ENCODE measurements at places on chromosomes 12 and 14.

- DNase-seq: no peak
Observed at GRCh38 chr14:66601932-66602578, 94.1 kb downstream of the GPHN start.

DNA sequence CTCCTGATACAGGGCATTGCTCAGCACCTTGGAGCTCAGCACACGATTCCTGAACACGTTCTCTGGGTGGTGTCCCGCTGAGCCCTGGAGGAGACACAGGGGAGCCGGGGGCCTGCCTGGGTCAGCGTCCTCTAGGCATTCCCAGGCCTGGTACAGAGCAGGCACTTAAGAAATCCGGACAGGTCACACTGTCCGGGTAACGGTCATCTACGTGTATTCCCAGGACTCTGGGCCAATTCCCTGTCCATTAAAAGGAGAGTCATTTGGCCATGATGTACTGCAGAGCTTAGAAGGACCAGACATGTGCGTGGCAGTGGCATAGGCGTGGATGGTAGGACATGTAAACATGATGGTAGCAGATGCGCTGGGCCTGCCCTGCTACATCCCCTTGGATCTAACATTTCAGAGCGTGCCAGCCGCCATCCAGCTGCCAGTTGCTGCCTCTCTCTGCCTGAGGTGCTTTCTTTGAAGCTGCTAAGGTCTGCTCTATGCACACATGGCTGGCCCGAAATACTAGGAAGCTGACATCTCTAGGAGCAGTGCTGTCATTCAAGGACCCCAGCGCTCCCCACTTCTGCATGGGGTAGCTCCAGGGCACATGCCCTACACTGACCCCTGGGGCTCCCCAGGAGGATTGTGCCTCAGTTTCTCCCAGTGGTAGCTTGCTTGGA is 273.1 kb upstream of the RTL1 start:
- no peak for DNase-seq

GRCh38 chr12:122799641-122800243 is 25.4 kb downstream of the CCDC62 start:
- no peak for DNase-seq

DNA sequence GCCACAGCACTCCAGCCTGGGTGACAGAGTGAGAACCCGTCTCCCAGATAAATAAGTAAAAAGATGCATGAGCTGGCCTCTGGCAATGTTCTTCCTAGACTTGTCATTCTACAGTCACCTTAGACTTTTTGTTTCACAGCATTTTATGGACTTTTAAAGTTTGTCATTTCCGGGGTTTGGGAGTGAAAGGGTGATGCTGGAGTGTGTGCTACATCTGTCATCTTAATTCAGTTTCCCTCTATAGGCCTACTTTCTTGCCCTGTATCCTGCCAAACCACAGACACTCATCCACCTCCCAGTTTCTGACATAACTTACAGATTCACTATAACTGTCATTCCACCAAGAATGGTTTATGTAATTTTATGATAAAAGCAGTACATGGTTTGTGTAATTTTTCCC is 166.7 kb upstream of the PARP11 start:
- DNase-seq: no peak

DNA sequence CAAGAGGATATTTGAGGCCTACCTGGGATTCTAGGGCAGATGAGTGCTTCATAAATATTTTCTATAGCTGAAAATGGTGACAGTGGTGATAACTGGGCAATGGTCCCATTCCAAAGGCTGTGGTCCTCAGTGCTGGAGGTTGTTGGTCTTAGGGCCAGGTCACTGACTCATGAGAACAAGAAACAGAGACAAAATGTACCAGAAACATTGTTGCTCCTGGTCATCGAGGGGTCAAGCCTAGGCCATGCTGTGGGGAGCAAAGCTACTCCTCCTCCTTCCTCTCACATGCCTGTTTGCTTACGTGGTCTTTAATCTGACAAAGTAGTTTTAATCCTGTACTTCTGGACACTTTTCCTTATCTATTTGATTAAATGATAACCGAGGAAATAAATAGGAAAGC is 33.8 kb downstream of the ERG28 start:
- no peak for DNase-seq

DNA sequence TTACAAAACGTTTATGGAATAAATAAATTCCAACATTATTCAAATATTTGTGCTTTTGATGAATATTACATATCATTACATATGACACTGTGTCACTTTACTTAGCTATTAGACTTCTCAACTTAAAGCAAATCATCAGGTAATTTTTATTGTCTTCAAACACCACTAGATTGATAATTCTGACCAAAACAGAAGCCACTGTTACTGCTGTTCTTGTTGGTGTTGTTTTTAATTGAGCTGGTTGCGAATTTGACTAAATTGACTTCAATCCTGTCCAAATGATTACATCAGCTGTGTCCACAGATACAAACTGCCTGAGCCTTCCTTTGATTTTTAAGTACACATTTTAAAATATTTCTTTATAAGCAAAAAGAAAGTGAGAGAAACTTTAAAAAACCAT is 29.2 kb downstream of the PRKD1 start:
- DNase-seq: no peak

DNA sequence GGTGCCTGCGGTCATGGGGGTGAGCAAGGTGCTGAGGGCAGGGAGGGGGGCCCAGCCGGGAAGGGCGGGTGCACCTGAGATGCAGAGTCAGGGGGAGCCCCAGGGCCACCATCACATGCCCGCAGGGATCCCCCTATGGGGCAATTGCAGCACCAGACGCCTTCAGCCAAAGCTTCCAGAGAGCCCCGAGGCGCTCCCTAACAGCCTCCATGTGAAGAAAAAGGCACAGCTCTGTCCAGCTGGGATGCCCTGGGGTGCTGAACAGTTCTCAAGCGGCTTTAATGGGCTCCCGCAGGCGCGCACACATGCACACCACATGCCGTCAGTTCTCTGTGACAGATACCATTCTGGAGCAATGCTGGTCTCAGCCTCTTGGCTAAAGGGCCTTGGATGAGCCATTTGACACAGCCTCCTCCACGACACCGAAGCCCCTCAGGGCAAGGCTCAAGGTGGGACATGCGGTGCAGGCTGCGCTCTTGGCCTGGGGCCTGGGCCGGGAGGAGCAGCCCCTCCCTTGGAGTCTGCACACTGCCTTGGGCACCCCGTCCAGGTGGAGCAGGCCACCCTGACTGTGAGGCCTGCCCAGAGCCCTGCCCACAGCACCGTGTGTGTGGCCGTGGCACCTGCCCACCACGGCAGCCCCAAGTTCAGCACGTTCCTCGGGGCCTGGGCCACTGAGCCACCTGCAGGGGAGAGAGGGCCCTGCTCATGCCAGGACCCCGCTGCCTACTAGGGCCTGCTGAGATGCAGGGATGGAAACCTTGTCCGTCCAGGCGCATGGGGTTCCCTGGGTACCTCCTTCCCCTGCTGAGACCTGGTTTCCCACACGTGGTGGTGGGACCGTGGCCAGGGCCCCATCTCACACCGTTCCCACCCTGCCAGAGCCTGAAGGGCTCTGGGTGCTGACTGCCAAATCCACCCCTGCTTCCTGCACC is 7.7 kb downstream of the XRCC3 start:
- DNase-seq: no peak

GRCh38 chr12:114361545-114361944 is 44.4 kb downstream of the TBX5 start:
- DNase-seq: no peak

DNA sequence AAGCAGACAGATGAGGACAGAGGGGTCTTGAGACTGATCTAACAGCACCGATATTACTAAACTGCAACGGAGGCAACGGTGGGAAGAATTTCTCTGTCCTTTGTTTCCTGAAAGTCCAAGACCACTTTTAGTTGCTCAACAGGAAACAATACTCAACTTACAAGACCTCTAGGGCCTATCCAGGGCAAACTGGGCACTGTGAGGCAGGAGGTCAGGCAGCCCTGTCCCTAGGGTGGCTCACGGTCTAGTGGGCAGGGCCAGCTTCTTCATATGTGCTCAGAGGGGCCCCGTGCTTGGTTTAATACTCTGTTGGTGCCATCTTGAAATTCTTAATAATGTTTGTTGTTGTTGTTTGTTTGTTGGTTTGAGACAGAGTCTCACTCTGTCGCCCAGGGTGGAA is 14.2 kb downstream of the SSH1 start:
- no peak for DNase-seq

DNA sequence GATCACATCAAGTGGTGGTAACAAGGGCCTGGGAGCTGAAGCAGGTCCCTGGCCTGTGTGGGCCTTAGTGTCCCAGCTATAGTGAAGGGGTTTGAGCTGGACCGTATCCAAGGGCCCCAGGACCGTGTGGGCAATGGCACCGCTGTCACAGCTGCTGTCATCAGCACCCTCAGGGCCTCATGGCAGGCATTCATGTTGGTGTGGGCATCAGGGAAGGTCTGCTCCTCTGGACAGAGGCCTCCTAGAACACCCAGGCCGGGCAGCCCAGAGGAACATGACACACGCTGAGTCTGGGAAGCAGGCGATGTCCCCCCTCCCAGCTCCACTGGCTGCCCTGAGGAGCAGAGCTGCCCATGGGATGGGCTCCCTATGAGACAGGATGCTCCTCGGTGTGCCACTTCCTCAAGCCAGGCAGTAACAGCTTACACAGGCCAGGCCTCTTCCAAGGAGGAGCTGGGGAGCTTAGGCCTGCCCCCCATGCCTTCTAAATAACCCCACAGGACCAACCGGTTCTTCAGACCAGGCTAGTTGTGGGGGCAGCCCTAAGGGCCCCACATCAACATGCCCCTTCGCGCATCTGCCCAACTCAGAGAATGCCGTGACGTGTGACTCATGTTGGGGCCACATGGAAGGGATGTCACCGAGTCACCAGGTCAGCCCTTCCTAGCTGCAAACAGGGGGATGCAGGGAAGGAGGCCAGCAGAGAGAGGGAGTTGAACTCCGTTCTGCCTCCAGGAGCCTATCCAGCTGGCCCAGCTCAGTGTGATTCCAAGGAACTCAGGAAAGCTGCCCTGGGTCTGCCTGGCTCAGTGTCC is 80.4 kb downstream of the PITPNM2 start:
- DNase-seq: no peak

DNA sequence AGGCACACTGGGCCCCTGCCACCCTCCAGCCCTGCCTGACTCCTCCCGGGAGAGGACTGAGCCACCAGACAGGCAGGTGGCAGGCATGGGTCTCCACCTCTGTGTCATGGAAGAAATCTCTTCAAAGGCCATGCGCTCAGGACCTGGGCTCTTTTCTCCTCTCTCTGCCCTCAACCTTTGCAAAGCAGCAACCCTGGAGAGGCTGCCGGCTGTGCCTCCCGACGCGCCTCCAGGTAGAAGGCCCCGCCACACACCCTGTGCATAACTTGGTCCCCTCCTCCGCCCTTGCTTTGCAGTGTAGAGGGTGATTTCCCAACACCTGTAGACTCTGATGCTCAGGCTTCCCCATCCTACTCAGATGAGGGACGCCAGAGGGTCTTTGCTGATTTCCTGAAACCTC is 28.2 kb upstream of the TMEM179 start:
- DNase-seq: no peak

DNA sequence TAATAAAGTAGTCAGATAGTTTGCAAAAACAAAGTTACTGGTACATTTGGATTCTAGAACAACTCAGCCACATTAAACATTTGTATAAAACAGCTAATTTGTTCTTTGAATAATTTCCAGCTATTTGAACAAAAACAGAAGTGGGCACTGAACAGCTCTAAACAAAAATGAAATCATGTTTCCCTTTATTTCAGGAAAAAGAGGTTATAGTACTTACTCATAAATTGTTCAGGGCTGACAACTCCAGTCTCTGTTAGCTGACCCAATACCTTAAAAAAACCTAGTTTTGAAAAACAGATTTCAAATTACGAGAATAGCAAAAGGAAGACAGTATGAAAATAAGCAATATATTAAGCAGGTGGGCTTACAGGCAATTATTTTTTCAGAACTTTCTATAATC is 8.2 kb downstream of the GNPNAT1 start:
- no peak for DNase-seq

GRCh38 chr14:45373877-45374276 is 120.9 kb upstream of the MIS18BP1 start:
- DNase-seq: no peak

GRCh38 chr12:94942663-94943062 is 60.8 kb downstream of the NDUFA12 start:
- DNase-seq: no peak

DNA sequence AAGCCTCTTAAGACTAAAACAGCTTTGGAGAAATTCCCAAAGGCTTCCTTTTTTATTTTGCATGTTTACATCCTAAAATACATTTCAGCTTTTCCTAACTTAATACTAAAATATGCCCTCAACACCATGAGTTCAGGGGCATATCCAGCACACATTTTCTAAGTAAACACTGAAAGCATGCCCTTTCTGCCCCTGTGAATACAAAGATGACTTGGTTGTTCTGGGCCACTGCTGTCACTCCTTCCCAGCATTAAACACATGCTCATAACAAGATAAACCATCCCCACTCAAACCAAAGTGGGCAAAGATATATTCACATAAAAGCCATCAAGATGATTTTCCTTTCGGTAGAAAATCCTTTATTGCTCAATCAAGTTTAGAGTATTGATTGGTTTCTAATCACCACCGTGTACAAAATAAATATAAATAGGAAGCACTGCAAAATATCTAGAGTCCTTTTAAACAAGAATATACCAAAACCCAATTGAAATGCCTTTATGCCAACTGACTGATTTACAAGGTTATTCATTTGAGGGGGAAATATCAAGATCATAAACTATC is 1.9 kb downstream of the CCNB1IP1 start:
- DNase-seq: no peak

Data from forelimb muscle (tissue), 1 donor.